HS-5 (cell line): ENCODE measurements at places on chromosomes 4 and X.
A peak's percentile ranks its signal among the peaks of the same experiment; 100 is the strongest.

GRCh38 chr4:38290366-38290765 is 330.2 kb downstream of the PTTG2 start:
- DNase-seq: peak; percentile 51

DNA sequence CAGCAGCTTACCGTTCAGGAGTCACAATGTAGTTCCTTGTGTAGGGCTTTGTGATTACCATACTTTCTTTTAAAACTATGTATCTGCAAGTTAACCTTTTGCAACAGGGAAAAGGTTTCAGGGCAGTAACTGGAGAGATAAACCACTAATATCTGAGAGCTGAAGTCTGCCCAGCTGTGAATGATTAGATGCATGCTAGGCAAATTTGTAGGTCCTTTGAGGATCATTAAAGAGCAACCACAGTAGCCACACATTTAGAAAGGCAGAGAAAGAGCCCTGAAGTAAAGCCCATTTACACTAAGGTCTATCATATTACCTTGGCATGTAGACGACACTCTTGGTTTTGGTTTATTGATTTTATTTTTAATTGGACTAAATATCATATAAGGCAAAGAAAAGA is 60.0 kb downstream of the ATP8A1 start:
- no peak for DNase-seq

- no peak for DNase-seq
Measured at GRCh38 chrX:40778861-40779575, 43.7 kb upstream of the MED14 start.

DNA sequence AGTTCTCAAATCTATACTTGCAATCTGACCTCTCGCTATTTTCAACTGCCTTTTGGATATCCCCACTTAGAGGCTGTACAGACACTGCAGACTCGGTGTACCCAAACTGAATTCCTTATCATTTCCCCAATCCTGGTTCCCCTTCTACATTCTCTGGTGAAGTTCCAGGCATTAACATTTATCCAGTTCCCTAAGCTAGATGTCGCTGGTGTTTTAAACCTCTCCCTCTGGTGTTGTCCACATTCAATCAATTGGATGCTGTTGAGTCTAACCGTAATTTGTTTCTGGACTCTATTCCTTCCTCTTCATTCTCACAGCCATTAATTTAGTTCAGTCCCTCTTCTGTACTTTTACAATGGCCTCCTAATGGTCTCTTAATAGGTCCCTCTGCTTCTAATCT is 7.2 kb upstream of the STK26 start:
- DNase-seq: no peak

DNA sequence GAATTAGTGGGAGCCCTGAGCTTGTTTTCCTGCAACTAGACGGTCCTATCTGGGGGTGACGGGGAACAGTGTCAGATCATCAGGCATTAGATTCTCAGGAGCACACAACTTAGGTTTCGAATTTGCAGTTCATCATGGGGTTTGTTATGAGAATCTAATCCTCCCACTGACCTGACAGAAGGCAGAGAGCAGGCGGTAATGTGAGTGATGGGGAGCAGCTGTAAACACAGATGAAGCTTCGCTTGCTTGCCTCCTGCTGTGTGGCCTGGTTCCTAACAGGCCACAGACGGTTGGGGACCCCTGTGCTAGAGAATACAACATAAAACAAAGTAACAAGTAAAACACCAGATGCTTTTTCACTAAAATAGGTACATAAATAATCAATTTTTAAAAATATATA is 86.2 kb upstream of the BLTP1 start:
- no peak for DNase-seq

DNA sequence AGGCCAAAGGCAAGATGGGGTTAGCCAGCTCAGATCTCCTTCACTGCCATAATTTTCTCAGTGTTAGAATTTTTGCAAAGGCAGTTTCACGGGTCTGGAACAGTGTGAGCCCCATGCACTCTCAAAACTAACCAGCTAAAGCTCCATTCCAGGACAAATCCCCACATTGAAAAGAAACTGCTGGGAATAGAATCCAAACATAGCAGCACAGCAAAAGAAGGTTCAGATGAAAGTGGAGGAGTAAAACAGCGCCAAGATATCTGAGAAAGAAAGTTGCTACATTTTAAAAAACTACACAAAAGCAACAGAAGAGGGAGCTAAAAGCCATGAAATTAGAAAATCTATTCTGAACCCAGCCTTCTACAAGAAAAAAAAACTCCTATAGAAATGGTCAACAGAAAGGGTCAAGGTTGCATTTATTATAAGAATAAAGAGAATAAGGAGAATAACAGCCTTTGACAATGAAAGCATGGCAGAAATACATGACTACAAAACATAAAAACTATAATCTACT is 39.6 kb upstream of the SLC7A3 start:
- no peak for DNase-seq

- DNase-seq: peak; percentile 13
Measured at GRCh38 chr4:153067376-153067775, 131.3 kb downstream of the FHDC1 start.

DNA sequence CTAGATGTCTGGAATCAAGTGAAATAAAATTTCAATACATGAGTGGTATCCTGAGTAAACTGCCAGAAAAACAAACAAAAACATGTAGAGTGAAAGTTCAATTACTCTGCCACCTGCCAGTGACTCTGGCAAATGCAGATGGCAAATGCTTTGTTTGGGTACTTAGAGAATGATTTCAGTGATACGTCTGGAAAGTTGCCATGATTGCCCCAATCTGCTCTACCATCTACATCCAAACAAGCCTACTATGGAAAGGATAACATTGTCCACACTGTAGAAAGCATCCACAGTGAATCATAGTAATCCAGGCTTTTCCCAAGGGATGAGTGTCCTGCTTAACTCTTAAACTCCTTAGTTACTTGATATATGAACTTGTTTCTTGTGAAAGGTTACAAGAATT is 3.4 kb downstream of the SPATA4 start:
- DNase-seq: no peak

DNA sequence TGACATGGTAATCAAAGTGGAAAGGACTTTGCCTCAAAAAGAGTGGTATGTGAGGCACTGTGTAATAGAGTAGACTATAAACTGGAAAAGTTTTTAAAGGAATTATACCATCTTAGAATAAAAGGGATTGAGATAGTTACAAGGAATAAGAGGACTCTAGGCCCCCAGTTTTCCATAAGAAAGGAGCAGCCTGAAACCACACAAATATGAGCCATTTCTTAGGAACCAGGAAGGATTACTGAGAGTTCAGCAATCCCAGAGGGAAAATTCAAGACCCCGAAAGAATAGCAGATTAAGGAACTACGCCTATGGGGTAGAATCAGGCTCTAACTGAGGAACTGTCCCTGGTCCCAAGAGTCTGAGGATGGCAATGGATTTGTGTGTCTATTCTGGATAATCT is 1213.3 kb downstream of the C4orf33 start:
- no peak for DNase-seq

DNA sequence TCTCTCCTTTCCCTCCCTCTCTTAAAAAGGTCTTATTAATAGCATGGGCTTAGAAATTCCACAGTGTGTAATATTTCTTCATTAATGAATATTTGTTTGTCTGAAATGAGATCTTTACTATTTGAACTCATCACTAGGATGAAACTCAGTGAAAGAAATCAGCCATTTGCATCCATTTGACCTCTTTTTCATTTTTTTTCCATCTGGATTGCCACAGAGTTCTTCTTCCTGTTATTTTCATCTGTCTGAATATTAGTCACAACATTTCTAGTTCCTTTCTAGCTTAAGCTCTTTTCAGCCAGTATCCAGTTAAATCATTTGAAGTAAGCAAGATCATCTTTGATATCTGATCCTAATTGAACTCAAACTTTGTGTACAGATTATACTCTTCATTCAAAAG is 69.2 kb upstream of the PLS3 start:
- DNase-seq: no peak
